ENCODE measurements at places on chromosomes 2 and 18.
A peak's percentile ranks its signal among the peaks of the same experiment; 100 is the strongest.

GRCh38 chr18:39519741-39520140 lies 1954.1 kb upstream of the CELF4 start:
- no peak for DNase-seq

DNA sequence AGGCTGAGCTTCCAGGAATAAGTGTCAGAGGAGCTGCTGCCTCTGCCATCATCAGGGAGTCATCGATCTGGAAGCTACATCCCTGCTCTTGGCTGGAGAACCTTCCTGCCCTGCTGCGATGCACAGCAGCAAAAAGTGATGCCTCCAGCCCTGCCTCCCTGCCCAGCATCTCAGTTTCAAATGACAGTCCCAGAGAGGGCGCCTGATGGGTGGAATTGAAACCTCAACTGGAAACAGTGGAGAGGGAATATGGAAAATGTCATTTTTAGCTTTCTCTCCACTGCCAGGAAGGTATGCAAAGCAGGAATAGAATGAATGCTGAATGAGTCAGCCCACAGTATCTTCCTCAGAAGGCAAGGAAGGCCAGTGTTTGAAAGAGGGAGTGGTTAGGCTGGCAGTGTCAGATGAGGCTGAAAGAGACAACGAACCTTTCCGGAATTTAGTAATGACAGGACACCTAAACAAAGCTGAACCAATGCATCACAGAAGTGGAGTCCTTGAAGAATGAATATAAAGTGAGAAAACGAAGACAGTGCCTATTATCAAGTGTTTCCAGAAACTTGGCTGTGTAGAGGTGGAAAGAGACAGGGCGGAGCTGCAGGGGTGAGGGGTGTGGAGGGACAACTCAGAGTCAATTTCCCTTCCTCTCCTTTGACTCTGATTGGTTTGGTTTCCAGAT lies 153.9 kb upstream of the NDUFV2 start:
- peak; percentile 87 for DNase-seq

DNA sequence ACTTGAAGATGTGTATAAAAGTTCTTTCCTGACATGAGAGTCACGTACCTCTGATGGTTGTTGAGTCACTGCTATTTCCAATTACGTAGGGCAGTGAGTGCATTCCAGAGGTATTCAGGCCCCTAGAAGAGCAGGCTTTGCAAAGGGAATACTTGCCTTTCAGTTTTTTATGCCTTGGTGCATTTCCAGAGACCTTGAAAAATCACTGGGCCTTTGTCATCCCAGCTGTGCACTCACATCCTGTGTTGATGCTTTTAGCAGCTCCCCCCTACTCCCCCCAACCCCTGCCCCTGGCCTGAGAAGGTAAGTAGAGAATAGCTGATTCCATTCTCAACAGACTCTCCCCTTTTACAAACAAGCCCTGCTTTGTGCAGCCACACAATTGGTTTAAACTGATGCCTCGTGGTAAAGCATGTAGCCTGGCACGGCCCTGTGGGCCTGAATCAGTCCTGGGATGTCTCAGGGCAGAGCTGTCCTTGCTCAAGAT lies 174.2 kb downstream of the PRPF40A start:
- peak; percentile 95 for DNase-seq

DNA sequence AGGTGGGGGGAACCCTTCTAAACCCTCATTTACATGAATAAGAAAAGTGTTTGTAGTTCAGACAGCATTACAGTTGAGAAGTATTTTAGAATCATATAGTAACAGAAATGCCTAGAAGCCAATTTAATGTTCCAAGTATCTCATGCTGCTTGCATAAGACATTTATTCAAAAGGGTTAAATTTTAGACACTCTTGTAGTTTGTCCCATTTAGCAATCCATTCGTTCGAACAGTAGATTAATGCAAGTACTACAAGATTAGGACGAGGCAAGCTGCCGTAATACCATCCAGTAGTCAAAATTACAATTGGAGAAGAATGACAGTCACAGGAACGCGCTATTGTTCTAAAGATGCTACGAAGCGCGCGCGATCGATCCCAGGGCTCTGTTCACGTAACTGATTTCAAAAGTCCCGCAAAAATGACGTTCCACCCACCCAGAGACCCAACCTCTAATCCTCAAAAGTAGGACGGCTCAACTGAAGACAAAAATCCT lies 1.2 kb downstream of the TMEM237 start:
- no peak for DNase-seq

GRCh38 chr2:220593526-220593925 lies 966.1 kb downstream of the SLC4A3 start:
- DNase-seq: no peak

DNA sequence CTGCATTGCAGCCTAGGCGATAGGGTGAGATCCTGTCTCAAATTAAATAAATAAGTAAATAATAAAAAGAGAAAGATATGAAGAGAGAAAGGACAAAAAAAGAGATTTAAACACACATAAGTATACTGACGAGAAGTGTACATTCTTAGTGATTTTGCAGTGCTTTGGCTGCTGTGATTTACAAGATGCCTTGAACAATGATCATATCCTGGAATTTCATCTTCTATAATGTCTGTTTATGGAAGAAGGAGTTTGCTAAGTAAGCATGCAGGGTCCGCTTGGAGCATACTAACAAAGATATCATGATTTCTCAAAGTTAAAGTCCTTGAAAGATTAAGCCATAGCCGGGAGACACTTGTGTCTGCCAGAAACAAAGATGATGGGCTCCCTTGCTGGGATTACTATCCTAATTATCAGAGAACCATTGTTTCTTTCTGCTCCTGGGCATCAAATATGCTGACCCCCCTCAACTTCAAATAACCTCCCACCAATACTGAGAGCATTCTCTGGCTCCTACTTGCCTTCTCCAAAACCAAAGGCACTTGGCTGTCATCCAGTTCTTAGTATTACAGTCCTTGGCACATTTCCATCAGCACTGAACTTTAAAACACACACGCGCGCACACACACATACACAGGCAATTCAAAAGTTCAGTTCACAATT lies 47.5 kb upstream of the STAM2 start:
- peak; percentile 29 for DNase-seq

DNA sequence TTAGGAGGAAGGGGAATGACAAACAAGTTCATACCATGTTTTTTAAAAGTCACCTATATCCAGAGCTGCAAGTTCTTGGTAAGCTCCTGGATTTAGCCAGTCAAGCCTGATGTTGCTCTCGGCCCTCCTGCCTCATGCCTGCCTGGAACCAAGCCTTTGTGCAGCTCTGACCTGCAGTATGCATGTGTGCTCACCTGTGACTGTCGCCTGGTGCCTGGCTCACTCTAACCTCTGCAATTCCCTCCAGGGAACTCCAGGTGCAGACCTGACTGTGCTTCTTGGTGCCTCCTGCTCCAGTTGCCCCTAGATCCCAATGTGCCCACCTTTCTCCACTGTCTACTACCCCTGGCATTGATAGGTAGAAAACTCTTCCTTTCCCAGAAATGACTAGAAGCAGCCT lies 85.1 kb upstream of the ZBTB14 start:
- DNase-seq: no peak

DNA sequence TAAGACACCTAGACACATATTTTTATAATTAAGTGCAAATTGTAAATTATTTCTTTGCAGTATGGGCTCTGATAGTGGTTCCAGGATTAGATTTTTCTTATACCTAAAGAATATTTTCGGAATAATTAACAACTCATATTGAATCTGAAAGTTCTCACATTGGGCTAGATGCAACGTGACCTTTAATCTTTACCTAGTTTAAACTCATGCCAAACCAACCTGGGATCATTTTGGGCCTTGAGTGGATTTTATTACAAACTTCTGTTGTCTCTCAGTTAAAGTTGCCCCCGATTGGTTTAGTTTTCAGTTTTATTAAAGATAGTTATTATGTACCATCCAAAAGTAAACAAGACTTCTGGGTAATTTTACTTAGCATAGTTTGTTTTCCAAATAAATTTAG lies 230.2 kb upstream of the VWC2L start:
- DNase-seq: no peak

- DNase-seq: no peak
Observed at GRCh38 chr2:147325990-147326389, 518.8 kb upstream of the ACVR2A start.

GRCh38 chr2:171104379-171104778 lies 56.3 kb downstream of the TLK1 start:
- DNase-seq: no peak

DNA sequence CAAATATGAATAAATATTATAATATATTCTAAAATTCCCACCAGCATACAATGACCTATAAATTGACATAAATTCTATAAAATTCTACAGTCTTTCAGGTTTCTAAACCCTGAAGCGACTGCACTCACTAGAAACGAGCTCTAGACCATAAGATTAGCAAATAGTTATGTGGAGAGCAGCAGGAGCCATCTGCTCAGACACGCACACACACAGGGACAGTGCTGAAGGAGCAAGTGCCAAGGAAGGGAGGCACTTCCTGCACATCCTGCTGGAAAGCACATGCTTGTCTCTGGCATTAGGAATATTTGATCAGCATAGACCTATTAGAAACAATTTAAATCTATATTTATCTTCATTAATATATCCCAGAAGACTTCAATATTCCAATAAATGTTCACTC lies 713.9 kb upstream of the CDH2 start:
- DNase-seq: no peak

DNA sequence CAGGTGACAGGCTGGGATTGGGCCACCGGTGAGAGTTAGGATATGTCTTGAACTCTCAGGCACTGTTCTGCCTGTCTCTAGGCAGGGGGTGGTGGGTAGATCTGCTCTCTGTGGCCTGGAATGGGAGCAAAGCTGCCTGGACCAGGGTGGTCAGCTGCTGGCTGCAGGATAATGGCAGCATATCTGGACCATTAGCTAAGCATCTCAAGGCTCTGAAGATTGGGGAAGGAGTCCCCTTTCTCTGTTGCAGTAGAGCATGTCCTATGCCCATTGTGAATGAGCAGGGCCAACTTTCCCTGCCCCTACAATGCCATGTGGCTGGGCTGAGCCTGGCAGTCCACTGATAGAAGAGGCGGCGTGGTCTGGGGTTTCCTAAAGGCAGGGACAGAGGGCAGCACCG lies 34.6 kb downstream of the LOXHD1 start:
- no peak for DNase-seq

GRCh38 chr2:26870585-26871095 lies 22.7 kb downstream of the DPYSL5 start:
- DNase-seq: no peak

GRCh38 chr18:46718501-46719341 lies 38.1 kb downstream of the ST8SIA5 start:
- peak; percentile 86 for DNase-seq

GRCh38 chr2:164514491-164514890 lies 106.8 kb downstream of the GRB14 start:
- DNase-seq: peak; percentile 55

DNA sequence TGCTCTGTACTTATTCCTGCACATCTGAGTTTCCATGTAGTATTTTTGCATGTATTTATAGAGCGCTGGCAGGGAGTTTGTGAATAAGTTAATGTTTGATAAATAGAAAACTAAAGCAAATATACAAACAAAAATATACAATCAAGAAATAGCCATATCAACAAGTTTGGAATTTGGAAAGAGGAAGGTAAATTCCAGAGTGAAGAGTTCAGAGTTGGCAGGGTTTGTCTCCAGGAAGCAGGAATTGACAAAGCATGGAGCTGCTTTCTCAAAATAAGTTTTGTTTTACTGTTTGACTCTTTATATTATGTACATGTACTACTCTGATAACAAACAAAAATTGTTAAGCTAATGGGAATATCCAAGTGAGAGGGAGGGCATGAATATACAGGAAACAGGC lies 80.3 kb downstream of the SPOPL start:
- no peak for DNase-seq

GRCh38 chr2:45606796-45607195 lies 4.3 kb downstream of the SRBD1 start:
- no peak for DNase-seq

GRCh38 chr2:147177071-147177857 lies 667.6 kb upstream of the ACVR2A start:
- DNase-seq: no peak

DNA sequence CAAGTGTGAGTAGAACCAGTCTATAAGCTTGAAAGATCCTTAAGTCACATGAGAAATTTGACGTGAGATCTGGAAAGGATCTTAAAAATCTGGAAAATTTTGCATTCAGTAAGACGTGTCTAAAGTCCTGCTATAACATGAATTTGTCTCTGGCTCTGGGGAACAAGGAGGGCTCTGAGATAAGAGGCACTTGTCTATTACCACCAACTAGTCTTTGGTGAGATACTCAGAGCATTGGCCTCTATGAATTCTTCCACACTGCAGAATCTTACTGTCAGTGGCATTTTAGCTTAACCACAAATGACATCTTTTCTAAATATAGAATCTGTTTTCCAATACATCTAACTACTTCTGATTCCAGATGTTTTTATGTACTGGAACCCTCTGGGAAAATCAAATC lies 1504.5 kb downstream of the DPP10 start:
- no peak for DNase-seq
